Lung microvascular endothelial cell (primary cell): ENCODE measurements at places on chromosomes 11 and 22. TPM values are rescaled to one million over a fixed set of nuclear protein-coding genes. Genes with fewer than 3 reads are reported as not detected.

DNA sequence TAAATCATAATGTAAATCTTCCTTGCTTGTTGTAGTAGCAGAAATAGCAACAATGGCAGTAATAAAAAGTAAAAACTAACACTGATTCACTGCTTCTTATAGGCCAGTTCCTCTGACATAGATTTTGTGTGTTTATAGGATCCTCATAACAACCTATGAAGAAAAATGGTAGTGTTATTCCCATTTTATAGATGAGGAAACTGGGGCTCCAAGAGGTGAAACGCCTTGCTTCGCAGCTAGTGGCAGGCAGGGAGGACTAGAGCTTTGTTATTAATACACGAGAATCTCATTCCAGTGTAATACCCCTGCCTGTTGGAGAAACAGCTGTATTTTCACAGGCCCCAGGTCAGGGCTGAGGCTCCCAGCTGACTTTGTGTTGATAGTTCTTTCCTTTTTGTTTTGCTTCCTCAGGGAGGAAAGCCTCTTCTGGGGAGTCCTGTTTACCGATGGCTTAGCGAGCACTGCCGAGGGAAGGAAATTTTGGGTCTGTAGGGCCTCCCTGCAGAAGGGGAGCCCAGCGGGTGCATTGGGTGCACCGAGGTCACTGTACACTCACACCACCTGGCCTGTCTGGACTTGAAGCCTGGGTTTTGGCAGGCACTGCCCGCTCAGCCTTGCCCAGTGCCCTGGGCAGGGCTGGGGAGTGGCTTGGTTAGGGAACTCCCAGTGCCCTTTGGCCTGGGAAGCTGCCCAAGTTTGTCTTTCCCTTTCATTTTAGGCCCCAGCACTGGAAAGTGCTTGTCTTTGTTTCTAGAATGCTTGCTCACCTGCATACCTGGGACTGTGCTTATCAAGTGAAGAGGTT lies 13.5 kb downstream of the KIAA1671 start:
- DNase-seq: no peak

- DNase-seq: peak; percentile 21
Measured at GRCh38 chr11:66727282-66728037, 1.6 kb downstream of the SPTBN2 start.

Gene SERPING1
- 0.40 TPM in 1 of 2 replicates, not detected in the other for total RNA-seq

Gene THRSP
- total RNA-seq: not detected in 2 replicates

Gene ACR
- total RNA-seq: under 0.01 and 0.20 TPM in 2 replicates

Gene EIF3L
- 293 and 344 TPM in 2 replicates for total RNA-seq
